ENCODE measurements at places on chromosomes 3 and 15. TPM values are rescaled to one million over a fixed set of nuclear protein-coding genes. Genes with fewer than 3 reads are reported as not detected.

RTP4 gene
- 3.1 TPM for total RNA-seq

DNA sequence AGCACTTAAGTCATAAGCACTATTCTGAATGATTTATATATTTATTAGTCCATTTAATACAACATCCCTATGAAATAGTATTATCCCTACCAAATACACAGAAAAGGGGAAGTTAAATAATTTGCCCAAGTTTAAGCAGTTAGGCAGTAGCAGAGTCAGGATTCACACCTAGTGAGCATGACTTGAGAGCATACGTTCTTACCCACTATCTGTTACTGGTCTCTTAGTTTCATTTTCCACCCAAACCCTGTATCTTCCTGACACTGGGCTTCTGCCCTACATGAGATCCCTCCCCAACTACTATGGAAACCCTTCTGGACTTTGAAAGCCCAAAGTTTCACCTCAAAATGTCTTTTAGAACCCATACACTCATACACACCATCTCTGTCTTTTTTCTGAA lies 4.4 kb upstream of the ATOSA start:
- H3K27ac ChIP-seq, result no peak overlapping the region
- H3K4me3 ChIP-seq, result no peak overlapping the region
- H3K27me3 ChIP-seq, result no peaks in the 10 kb centered on the region
- peaks cover 2% of the 10 kb centered on the region for H3K36me3 ChIP-seq

GRCh38 chr15:89947385-89947784 lies 34.6 kb upstream of the ARPIN start:
- no peaks in the 10 kb centered on the region for H3K36me3 ChIP-seq
- H3K27me3 ChIP-seq, result no peaks in the 10 kb centered on the region
- H3K4me1 ChIP-seq, result no peaks in the 10 kb centered on the region
- no peak overlapping the region for H3K4me3 ChIP-seq

- H3K4me1 ChIP-seq, result peaks cover 62% of the 10 kb centered on the region
- H3K36me3 ChIP-seq, result peaks cover 20% of the 10 kb centered on the region
- no peak overlapping the region for H3K4me3 ChIP-seq
- no peaks in the 10 kb centered on the region for H3K27me3 ChIP-seq
Measured at GRCh38 chr3:190615607-190616006, 101.7 kb downstream of the IL1RAP start.

GRCh38 chr3:48931944-48932580 lies 13.4 kb downstream of the ARIH2 start:
- H3K4me3 ChIP-seq, result no peak overlapping the region
- H3K27ac ChIP-seq, result peak overlapping the region; percentile 80
- no peak for DNase-seq
- H3K4me1 ChIP-seq, result peaks cover 67% of the 10 kb centered on the region
- no peaks in the 10 kb centered on the region for H3K27me3 ChIP-seq

All from activated CD4-positive, alpha-beta T cell treated with anti-CD3 and anti-CD28 coated beads for 36 hours (primary cell).